ENCODE measurements at places on chromosomes 3 and 15.

DNA sequence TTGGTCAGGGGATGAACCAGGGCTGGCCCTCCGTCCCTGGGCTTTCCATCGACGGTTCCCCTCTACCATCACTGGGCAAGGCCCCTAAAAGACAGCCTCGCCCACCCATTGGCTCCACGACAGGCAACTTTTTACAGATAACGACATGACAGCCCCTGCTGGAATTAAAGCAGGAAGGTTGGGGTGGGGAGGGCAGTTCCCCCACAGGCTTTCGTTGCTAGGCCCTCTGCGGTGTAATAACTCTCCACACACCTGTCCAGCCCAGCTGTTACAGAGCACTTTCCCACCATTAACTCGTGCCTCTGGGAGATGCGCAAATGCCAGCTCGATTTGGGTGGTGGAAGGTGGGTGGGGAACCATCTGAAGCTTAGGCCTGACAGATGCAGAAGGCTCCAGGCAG is 264.2 kb upstream of the TLE3 start:
- no peak for DNase-seq

DNA sequence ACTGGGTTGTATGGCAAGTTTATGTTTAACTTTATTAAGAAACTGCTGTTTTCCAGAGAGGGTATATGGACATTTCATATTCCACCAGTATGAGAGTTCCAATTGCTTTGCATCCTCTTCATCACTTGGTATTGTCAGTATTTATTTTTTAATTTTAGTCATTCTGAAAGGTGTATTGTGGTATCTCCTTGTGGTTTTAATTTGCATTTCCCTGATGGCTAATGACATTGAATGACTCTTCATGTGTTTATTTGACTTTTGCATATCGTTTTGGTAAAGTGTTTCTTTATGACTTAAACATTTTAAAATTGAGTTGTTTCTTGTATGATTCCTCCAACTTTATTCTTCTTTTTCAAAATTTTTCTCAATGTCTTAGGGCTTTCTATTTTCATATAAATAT is 44.4 kb downstream of the IL1RAP start:
- no peak for DNase-seq

DNA sequence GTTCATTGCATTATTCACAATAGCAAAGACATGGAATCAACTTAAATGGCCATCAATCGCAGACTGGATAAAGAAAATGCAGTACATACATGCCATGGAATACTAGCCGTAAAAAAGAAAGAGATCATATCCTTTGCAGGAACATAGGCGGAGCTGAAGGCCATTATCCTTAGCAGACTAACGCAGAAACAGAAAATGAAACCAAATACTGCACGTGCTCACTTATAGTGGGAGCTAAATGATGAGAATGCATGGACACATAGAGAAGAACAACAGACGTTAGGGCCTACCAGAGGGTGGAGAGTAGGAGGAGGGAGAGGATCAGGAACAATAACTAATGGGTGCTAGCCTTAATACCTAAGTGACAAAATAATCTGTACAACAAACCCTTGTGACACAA is 57.9 kb downstream of the RASA2 start:
- no peak for DNase-seq

DNA sequence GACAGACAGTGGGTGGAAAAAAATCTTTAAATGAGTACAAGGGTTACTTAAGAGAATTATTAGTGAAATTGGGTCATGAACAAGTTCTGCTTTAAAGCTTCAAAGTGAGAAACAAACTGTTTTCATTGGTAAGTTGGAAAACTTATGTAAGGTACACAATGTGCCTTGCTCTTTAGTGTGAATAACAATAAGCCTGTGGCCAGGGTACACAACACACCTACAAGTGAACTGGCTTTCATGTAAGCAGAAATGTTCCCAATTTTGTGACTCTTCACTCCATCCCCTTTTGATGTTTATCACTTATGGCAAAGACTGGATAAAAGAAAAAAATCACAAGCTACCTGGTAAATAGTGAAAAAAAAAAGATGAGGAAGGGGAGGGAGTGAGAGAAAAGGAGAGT is 253.7 kb downstream of the ZBTB20 start:
- no peak for DNase-seq

DNA sequence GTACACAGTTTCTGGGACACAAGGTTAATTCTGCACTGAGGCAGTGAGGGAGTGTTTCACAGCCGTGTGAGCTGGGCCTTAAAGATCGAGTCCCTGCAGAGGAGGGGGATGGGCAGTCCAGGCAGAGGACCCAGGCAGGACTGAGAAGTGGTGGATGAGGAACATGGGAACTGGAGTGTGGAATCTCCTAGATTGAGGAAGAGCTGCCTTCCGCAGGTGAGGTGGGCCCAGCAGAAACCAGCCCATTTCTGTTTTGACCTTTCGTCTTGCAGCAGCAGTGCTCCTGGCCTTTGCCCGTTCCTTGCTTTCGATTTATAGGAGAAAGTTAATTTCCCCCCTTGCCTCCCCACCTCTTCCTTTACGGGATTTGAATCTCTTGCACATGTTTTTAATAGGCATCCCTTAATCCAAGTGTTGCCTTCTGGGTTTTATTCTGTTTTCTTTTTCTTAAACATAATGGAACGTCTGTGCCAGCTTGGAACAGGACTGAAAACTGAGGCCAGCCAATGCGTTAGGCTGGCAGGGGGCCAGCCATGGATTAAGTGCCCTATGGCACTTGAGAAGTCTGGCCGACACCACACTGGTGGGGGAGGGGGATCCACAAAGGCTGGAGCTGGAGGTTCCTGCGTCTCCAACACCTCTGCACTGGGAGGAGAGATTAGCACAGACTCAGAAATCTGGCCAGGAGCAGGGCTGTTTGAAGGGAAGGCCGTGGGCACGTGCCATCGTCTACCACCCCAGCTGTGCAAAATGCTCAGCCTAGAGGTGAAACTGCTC is 78.1 kb downstream of the AAGAB start:
- no peak for DNase-seq

DNA sequence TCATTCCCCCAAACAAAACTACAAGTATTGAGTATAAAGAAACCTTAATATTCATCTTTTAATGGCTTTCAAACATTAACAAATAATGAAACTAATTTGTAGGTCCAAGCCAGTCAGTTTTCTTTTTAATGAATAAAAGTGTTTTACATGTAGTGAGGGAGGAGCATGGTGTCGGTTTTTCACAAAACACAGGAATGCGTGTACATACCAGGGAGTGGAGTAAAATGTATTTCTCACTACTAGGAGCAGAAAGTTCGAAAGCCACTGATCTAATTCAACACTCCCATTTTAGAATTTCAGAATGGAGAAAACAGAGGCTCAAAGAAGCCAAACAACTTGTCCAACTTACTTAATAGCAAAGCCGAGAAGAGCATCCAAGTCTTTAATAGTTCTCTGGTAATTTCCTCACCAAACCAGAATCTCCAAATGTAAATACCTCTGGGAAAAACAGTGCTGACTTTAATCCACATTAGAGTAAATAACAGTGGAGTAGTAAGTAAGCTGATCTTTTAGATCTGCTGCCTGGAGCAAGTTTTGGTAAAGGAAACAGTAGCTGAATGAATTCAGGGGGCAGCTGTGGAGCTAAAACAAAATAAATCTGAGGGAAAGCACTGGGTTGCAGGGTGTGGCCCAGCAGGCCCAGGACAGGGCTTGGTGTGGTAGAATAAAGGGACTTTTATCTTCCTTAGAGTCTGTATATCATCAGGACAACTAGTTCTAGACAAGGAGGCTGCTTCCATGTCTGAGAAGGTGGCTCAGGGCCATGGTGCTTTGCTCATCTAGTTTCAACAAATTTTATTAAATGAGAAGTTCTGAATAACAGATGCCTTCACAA is 7.9 kb downstream of the ANP32A start:
- DNase-seq, result no peak

GRCh38 chr15:59400103-59400813 is 27.6 kb upstream of the MYO1E start:
- DNase-seq, result no peak

DNA sequence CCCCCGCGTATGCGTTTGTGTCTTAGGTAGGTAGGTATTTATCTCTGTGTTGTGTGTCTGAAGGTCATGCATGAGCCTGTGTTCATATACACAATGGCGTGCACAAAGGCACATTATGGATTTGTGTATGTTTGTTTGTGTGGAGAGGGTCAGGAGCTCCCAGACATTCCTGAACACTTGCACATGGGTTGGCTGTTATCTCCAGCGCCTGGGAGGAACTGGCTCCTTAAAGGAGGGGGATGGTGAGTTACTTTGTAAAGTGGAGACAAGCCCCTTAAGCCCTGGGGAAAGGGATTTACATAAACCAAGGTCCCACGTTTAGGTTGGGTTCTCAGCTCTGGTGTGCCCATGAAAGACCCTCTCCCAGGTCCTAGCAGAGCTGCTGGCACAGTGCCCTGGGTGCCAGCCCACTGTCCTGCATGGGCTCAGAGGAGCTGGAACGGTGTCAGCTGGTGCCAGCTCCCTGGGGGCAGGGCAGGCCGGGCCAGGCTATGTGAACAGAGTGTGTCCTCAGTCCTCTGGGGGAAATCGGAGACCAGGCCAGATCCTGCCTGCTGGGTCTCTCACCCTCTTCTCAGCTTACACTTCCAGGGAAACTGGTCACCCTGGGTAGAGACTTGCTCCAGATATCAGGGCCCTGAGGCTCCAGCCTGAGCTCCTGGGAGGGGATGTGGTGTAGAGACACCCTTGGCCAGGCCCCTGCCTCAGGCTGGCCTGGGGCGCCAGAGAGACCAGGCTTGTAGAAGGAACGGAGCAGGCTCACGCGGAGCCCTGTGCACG is 25.1 kb downstream of the SNX33 start:
- no peak for DNase-seq

- DNase-seq, result no peak
Observed at GRCh38 chr3:66615643-66616301, 115.0 kb upstream of the LRIG1 start.

DNA sequence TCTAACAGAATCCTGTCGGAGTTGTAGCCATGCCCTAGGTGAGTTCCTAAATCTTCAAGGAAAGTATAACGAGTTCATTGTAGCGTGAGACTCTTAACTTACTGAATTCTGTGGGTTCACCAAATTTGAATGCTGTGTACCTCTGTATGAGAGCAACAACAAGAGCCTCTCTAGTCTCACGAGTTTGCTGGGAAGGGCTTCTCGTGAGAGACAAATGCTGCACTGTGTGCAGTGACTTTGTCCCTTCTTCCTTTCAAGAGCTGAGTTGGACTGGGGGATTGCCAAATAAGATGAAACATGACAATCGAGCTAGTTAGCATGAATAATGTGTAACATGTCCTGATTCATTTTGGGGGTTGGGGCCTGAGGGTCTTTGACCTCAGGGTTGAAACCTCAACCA is 32.2 kb downstream of the KAT2B start:
- no peak for DNase-seq

All from cerebellum (tissue), 4 donors.